ENCODE measurements at places on chromosomes 5 and 9.
A peak's percentile ranks its signal among the peaks of the same experiment; 100 is the strongest.

DNA sequence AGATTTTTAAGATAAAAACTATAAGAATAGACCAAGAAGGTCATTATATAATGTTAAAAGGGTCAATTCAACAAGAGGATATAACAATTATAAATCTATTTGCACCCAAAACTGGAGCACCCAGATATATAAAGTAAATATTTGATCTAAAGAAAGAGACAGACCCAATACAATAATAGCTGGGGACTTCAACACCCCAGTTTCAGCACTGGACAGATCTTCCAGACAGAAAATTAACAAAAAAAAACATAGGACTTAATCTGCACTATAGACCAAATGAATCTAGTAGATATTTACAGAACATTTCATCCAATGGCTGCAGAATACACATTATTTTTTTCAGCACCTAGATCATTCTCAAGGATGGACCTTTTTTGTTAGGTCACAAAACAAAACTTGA lies 331.9 kb downstream of the SPOCK1 start:
- DNase-seq = no peak

DNA sequence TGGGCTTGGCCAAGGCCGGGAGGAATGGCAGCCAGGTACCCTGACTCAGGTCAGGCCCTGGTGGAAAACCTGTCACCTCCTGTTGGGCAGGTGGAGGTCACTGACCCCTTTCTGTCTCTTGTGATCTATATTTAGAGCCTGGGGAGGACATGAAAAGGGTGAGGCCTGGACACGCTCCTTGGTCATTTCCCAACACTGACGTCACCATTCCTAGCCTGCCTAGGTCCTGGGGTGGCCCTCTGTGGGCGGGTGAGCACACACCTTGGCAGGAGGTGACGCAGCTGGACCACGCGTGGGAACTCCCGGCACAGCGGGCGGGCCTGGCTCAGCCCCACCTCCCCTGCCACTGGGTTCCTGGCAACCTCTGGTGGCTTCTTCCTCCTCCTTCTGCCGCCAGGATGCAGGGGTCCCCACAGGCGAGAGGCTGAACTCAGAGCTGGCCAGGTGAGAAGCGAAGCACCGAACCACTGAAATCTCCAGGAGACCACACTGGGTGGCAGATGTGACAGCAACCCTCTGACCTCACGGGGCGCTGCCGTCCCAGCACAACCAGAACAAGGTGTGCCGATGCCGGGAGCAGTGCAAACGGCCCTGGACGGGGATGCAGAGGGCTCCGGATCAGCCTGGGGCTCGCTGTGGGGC lies 6.4 kb upstream of the RALGDS start:
- no peak for DNase-seq

DNA sequence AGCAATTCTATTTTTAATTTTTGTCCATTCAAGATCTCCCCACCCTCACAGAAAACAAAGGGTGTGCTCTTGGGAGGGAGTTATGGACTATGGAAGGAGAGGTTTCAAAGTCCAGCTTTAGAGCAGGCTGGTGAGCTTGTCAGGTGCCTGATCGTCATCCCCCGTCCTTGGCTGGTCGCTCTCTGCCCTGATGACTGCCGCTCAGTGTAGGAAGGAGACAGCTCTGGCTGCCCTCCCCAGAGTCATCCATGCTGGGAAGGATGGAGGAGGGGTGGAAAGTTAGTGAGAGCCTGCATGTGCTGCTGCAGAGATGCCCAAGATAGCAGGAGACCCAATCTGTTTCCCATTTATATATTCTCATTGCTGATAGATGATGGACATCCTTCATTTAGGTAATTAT lies 96.6 kb downstream of the NLN start:
- DNase-seq = no peak

DNA sequence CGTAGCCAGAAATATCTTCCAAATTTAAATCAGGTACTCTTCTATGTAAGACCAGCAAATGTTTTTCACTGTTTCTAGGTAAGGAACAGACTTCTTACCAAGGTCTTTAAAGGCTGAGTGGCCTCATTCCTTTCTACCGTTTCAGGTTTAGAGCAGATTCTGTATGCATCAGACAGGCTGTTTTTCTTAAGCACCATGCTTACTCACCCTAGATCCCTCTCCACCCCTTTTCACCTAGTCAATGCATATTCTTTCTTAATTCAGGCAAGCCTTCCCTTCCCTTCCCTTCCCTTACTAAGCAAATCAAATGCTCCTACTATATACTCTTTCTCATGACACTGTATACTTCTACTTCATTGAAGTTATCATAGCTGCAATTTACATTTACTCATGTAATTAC lies 70.7 kb downstream of the RFX3 start:
- DNase-seq = no peak

DNA sequence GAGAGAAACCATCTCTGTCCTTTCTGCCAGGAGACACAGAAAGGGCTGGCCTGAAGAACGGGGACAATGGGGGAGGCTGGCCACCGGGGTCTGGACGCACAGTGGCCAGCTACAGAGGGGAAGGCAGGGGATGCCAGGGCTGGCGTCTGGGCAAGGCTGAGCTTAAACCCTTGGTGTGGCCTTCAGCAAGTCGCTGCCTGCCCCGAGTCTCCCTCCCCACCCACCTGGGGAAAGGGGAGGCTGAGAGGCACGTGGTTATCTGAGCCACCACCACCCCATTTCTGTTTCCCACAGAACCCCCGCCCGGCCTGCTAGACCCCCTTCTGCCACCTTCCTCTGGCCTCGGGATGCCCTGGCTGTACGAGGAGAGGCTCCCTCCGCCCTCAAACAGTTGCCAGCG lies 115.3 kb downstream of the VAV2 start:
- peak; percentile 34 for DNase-seq

- no peak for DNase-seq
These were observed 309.3 kb upstream of the ACTBL2 start for GRCh38 chr5:57791875-57792274.

GRCh38 chr5:128673970-128674369 lies 135.9 kb upstream of the FBN2 start:
- DNase-seq = no peak

DNA sequence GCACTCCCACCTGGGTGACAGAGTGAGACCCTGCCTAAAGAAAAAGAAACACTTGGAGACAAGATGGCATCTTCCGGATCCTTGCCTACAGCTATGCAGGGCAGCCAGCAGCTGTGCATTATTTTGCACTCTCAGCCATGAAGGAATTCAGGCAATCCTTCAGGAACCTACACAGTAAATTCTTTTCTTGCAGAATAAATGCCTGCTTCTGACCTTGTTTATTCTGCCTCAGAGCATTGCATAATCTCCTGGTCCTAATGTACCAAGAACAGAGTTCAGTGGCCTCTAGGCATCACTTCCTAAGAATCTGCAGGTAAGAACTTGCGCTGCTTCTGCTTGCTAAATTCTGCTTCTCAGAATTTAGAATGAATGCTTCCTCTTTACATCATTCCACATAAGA lies 16.8 kb downstream of the GLDC start:
- DNase-seq = no peak

DNA sequence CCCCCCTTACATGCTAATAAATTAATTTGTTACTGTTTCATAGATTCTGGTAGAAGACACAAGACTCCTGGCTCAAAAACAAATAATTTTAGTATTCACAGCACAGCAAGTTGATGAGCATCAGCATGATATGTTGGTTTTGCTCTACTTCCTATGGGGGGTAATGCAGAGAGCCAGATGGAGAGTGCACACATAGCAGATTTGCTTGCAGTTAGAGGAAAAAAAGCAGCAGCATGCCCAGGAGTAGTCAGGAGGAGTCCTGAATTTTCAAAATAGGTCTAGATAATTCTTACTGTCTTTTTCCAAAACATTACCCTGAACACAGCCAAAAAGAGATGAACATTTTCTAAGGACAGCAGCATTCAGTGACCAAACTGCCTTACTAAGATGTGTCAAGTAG lies 261.3 kb downstream of the COX7C start:
- DNase-seq = no peak

GRCh38 chr9:136629879-136630661 lies 32.6 kb upstream of the EGFL7 start:
- DNase-seq = peak; percentile 17

DNA sequence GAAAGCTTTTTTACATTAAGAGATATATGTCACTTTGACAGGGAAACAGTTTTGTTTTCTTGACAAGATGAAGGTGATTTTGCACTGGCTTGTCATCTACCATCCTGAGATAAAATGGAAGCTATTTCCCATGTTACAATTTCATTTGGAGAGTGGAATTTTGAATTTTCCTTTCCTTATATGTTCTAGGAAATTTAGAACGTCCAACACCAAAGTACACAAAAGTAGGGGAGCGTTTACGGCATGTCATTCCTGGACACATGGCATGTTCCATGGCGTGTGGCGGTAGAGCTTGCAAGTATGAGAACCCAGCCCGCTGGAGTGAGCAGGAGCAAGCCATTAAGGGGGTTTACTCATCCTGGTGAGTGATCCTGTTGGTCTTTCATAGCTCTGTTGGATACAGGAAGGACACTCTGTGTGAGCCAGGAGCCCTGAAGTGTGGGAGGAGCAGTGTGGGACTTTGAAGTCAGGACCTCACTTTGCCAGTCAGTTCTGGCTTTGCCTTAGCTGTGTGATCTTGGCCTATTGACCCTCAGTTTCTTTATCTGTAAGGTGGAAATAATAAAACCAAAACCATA lies 887 bp downstream of the PTPDC1 start:
- DNase-seq = no peak

DNA sequence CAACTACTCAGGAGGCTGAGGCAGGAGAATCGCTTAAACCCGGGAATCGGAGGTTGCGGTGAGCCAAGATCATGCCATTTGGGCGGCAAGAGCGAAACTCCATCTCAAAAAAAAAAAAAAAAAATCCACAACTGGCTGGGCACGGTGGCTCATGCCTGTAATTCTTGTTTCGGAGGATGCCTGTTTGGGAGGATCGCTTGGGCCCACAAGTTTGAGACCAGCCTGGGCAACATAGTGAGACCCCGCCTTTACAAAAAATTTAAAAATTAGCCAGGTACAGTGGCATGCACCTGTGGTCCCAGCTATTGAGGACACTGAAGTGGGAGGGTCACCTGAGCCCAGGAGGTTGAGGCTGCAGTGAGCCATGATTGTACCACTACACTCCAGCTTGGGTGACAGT lies 1.9 kb upstream of the EIF4EBP3 start:
- no peak for DNase-seq

GRCh38 chr5:68441309-68442073 lies 225.9 kb downstream of the PIK3R1 start:
- no peak for DNase-seq

DNA sequence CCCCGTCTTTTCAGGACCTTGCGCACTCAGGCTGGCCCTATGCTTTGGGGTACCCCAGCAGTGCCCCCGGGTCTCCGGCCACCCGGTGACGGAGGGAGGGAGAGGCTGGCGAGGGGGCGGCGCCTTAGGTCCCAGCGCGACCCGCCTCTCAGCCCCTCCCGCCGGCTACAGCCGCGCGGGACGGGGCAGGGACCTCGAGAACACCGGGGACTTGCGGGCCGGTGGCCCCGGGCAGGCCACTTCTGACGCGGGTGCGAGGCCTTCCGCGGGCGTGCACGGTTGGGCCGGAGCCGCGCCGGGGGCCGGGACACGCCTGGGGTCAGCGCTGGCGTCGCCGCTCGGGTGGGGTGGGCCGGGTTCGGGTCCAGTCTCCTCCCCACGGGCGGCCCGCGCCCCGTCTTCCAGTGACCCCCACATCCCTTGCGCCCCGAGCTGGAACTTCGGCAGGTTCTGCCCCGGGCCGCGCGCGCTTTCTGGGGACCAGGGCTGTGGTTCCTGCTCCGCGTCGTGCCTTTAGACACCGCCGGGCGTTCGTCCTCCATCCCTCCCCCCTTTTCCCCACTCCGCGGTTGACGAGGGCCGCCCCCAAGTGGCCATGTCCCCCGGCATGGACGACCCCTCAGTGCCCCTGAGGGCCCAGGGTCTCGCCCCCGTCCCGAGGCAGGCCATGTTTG lies 3.8 kb upstream of the SQSTM1 start:
- no peak for DNase-seq

DNA sequence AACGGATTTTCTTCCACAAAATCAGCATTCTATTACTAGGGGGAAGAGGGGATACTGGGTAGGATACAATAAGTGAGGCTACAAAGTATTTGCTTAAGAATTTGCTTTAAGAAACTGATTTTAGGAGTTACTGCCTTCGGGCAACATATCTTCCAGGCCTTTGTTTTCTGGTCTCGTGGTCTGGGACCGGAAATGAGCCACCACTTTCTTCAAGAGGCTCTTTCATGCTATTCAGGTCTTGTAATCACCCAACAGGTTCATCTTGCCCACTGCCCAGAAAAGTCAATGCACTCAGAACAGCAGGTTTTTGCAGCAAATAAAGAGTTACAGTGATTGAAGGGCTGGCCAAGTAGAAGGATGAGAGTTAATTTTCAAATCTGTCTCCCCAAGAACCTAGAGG lies 6.6 kb upstream of the AOPEP start:
- no peak for DNase-seq

DNA sequence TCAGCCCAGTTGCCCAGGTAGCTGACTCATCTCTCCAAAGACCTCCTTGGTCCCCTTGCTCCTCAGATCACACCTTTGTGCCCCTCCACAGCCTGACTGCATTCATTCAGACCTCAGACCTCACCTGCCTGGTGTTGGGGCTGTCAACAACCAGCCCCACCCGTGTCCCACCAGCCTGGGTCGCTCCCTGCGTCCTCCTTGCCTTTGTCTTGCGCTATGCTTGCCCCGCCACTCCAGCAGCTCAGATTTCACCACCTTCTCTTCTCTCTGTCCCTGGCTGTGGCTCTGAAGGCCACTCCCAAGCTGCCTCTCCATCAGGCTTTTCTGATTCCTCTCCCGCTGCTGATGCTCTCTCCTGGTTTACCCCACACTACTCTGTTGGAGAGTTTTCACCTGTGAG lies 103.5 kb downstream of the MVB12B start:
- DNase-seq = no peak

GRCh38 chr5:176647843-176648473 lies 674 bp downstream of the TSPAN17 start:
- no peak for DNase-seq

DNA sequence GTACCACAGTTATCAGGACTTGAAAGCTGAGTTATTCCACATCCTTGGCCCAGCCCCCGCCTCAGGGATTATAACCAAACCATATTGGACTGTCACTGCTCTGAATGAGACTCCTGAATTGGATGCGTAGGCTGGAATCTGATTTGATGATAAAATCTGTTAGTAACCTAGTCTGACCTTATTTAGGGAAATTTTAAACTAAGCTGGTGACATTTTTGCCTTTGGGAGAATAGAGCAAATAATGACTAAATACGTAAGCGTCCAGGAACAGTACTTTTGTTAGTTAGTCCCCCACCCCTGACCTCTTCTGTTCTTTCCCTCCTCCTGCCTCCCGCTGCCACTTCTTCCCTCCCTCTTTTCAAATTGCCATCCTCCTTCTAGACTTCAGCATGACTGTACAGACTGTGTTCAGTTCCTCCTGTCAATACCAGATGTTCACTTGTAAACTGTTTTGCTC lies 92.6 kb downstream of the TLE4 start:
- peak; percentile 14 for DNase-seq

Data from NCI-H2227 treated with DMSO at 0.1 percent for 48 hours (cell line).